OCI-LY7 (cell line): ENCODE measurements at places on chromosomes 7 and 10. TPM values are rescaled to one million over a fixed set of nuclear protein-coding genes. Genes with fewer than 3 reads are reported as not detected.

DNA sequence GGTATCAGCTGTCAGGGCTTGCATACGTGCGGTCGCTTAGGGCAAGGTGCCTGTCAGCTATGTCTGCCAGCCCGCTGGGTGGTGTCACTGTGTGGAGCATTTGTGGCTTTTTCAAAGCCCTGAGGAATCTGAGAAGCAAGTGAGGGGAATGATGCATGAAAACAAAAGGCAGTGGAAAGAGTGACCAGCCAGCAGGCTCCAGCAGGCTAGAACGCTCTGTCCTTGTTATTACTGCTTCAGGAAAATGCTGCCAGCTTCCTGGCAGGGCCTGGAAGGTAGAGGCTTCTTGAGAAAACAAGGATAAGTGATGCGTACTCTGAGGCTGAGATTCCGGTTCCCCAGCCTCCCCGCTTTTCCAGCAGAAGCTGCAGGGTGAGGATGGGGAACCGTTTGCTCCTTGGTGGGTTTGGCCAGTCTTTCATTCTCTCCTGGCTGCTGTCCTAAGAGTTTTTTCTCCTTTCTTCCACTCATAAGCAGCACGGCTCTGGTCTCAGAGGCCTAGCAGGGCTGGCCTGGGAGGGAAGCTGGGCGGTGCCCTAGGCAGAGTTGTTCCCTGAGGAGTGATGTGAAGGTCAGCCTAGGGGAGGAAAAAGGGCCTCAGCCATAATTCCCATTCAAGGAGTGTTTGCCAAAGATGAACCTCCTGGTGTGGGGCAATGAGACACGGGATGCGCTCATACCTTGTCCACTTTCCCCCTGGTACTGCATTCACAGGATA is 42.8 kb upstream of the MKLN1 start:
- DNase-seq = no peak

Gene GPRIN2
- not detected in 2 replicates for total RNA-seq

Gene PRF1
- 5.8 and 6.3 TPM in 2 replicates for total RNA-seq

Gene PSD
- total RNA-seq = 10.2 and 10.9 TPM in 2 replicates

GRCh38 chr10:76902949-76903348 is 734.7 kb downstream of the KCNMA1 start:
- DNase-seq = peak; percentile 1

DNA sequence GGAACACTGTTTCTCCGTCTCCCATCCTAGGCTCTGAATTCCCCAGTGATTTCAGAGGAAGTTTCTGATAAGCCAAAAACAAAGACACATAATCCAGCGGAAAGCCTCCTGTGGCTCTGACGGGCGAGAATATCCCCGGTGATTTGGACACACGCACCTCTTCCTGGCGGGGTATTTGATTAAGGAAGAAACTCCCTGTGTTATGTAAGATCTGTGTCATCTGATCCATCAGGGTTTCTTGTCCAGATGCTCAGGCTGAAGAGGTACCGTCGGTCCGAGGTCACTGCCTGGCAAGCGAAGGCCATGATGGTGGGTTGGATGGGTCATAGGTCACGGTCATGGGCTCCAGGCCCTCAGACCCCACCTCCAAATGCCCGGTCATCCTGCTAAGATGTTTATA is 39.6 kb upstream of the DNAJB6 start:
- no peak for DNase-seq

DNA sequence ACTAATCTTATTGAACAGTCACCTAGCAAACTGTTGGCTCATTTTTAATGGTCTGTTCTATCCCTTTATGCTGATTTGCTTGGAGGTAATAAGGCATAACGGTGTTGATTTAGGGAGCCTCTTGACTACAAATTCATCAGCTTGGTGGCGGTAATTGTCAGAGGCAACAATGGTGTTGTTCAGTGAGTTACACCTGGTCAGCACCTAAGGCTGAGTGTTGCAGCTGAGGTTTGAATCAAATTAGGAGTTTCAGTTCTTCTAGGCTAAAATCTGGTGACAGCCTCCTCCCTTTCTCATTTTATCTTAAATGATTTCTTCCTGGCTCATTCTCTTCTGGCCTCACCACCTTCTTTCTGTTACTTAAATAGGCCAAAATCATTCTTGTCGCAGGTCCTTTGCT is 42.3 kb upstream of the SP8 start:
- DNase-seq = peak; percentile 36

DNA sequence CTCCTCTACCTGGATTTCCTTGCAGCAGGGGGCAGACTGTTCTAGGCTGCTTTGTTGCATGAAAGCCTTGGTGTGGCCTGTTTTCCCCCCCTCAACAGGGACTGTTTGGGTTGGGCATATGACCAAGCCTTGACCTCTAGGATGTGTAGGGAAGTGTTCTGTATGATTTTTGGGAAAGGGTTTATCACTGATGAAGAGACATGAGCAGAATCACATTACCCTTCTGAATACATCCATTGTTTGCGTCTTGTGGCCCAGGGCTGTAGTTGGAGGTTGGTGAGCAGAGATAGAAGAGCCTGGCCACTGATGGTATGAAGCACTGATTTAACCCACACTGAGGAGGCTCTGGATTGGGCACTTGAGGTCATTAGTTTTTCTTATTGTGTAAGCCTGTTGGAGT is 26.6 kb downstream of the ZNF12 start:
- DNase-seq = no peak

Gene HTR5A
- total RNA-seq = not detected in 2 replicates

DNA sequence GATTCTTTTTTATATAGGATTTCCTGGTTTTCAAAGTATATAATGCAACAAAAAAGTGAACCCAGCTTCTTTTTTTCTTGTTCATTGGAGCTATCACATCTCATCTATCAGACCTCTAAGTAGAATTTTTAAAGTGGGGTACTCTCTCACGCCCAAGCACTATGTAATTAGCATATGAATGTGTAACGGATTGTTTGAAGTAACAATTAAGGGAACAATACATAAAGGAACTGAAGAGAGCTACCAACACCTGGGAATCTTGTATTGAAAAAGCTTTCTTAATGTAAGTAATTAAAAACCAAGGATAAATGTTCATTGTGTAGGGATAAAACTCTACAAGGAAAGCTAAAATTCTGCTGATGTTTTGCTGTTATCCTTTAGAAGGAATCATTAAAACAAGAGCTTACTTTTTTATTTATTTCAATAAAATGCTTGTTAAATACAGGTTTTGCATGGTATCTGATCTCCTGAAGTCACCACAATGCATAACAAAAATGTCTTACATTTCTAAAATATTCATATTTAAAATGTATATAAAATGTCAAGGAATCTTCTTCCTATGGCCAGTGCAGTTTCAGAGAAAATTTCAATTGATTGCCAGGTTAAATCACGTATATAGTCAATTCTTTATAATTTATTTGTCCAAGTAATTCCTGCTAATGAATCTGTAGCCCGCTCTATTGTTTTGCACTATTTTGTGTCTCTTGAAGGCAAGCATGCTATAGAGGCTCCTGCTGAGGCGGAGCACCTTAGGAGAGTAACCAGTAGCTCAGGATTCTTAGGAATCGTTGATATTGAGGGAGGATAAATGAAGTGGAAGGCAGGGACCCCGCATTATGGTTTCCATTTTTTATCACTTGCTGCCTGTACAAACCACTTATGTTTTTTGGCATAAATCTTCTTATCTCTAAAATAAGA is 51.6 kb downstream of the PTPRZ1 start:
- DNase-seq = no peak

- DNase-seq = no peak
Measured at GRCh38 chr10:1178506-1178905, 122.3 kb downstream of the WDR37 start.

DNA sequence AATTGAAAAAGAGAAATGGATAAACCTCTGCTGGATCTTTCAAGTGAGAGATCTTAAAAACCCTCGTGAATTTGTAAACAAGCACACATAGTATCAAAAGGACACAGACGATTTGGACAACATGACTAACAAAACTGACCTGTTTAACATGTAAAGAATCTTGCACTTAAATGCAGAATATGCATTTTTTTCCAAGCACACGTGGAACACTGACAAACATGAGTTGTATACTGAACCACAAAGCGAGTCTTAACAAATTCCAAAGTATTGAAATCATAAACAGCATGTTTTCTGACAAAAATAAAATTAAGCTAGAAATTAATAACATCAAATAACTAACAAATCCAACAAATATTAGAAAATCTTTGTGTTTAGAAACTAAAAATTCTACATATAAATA is 65.0 kb upstream of the ZNF746 start:
- DNase-seq = no peak

Gene TCAF1
- total RNA-seq = 5.5 and 7.0 TPM in 2 replicates

DNA sequence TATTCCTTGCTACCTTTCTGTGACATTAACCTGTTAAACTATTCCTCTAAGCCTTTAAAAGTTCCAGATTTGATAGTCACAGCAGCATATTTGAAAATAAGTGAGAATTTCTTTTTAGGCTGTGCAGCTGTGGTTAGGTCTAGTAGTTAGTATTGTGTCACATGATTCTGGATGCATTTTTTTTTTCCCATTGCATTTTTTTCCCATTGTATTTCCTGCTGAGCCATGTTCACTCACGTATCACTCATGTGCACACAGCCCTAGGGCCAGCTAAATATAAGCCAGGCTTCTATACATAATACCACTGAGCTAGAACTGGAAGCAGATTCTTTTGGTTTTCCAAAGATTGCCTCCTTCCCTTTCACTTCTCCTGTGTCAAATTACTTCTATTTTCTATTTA is 37.4 kb downstream of the DNAJC9 start:
- DNase-seq = no peak

GRCh38 chr7:47795631-47796030 is 152.6 kb downstream of the PKD1L1 start:
- no peak for DNase-seq
